ENCODE measurements at places on chromosomes 7 and 10.

DNA sequence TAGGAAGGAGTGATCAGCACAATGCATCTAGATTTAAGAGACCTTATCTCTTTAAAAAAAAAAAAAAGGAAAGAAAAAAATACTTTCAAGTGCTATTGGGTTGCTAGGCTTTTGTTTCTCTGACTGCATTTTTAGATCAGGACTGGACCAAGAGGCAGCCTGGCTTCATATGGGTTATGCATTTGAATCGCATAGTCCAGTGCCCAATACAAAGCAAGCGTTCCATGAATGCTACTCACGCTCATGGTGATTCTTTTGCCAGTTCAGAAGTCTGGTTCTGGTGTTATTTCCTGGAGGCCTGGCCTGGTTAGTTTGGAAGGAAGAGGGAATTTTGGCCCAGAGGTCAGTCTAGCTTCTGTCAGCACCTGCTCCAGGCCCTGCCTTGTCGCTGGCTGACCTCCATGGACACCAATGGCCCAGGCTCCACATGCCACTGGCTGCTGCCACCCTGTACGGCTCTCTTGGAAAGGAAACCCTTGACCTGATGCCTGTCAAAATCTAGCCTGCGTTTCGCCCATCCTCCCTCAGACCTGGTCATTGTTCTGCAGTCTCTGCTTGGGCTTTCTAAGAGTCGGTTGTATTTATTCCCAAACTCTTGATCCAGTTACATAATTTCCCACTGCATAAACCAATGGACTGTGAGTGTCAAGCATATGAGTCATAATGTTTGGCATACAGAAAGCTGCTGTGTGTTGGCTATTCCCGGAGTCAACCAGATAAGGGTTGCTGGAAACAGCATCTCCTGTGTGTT is 74.3 kb upstream of the MKX start:
- no peak for DNase-seq

GRCh38 chr10:132385389-132385667 is 11.7 kb upstream of the PWWP2B start:
- DNase-seq, result no peak

GRCh38 chr10:69345890-69346474 is 67.7 kb downstream of the HK1 start:
- no peak for DNase-seq

GRCh38 chr10:24651923-24652322 is 71.8 kb downstream of the ARHGAP21 start:
- no peak for DNase-seq

Data from G401 (cell line).